Heart left ventricle (tissue), 16 donors: ENCODE measurements at places on chromosomes 2 and 18. TPM values are rescaled to one million over a fixed set of nuclear protein-coding genes. Genes with fewer than 3 reads are reported as not detected.

The CD226 gene
- 0.28 TPM for total RNA-seq

The ATG16L1 gene
- total RNA-seq, result 17.9 TPM

The STON1 gene
- 4.3 TPM for total RNA-seq

DNA sequence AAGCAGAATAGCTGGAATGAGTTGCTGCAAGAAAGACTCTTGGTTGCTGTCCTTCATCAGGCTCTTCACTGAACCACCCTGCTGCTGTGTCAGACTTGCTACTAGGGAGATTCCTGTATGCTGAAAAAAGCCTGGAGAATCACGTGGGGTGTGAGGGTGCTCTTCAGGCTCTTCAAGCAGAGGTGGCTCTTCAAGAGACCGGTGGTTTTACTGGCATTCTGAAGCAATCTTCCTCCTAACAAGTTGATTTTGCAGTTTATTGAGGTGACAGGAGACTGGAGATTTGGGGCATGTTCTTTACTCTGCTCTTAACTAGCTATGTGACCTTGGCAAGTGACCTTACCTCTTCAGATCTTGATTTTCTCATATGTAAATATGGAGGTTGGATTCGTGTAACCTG, 14.1 kb downstream of the TMEM178A start:
- H3K4me3 ChIP-seq, result no peak overlapping the region
- no peak for DNase-seq
- no peak overlapping the region for H3K27ac ChIP-seq
- H3K27me3 ChIP-seq, result no peaks in the 10 kb centered on the region

DNA sequence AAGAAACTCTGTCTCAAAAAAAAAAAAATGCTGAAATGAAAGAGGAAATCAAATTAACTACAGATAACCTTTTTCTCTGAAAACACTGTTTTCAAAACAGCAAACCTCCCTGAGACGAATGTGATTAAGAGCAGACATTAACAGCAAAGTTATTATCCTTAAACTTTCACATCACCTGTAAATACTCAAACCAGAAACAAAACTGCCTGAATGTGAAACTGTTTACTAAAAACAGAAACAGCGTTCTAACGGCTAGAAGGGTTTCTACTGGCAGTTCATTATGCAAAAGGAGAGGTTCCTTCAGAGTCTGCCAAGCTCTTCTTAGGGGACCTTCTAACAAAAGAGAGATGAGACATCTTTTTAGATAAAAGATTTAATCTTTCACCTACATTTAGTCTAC, 45.9 kb downstream of the PNO1 start:
- peaks cover 4% of the 10 kb centered on the region for H3K36me3 ChIP-seq
- H3K27me3 ChIP-seq, result no peaks in the 10 kb centered on the region
- no peak for DNase-seq
- H3K27ac ChIP-seq, result peak overlapping the region; percentile 19
- no peak overlapping the region for H3K4me3 ChIP-seq

DNA sequence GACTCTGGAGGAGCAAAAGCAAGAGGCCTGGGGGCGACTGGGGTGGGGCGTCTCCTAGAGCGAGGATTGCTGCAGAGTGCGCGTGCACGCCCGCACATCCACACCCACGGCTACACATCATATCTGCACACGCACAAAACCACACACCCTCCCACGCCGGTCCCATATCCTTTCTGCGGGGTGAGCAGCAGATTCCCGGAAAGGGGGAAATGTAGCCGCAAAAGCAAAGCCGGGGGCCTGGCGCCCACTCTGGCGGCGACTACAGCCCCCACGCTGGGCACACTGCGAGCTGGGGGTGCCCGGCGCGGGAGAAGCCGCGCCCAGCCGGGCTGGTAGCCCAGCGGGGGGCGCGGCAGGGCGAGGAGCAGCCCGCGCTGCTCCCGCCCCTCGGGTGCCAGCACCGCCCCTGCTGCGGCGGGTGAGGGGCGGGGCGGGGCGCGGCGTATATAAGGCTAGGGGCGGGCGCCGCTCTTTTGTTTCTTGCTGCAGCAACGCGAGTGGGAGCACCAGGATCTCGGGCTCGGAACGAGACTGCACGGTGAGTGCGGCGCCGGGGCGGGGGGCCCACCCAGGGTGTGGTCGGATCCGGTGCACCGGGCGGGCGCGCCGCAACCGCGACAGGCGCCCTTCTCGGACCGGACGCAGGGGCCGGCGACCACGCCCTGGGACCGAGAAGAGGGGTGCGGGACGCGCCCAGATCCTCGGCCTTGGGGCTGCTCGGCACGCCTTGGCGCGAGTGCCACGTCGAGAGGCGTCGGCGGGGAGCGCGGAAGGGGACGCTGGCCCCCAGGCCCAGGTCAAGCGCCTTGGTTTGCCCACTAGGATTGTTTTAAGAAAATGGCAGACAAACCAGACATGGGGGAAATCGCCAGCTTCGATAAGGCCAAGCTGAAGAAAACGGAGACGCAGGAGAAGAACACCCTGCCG, at the start of gene TMSB10:
Gene TMSB10, plus strand, starts transcription at position 476 of the 927 bp plus-strand sequence.
- peak within 1 kb of the TSS; percentile 72 for H3K4me3 ChIP-seq
- H3K36me3 ChIP-seq, result no peaks in the 10 kb centered on the region
- DNase-seq, result peak; percentile 93
- H3K4me1 ChIP-seq, result peaks cover 17% of the 10 kb centered on the region
- no peaks in the 10 kb centered on the region for H3K27me3 ChIP-seq
- peak within 1 kb of the TSS; percentile 100 for H3K27ac ChIP-seq
